ENCODE measurements at places on chromosomes 5 and 9. TPM values are rescaled to one million over a fixed set of nuclear protein-coding genes. Genes with fewer than 3 reads are reported as not detected.

The FOXI1 gene
- total RNA-seq, result 0.44 TPM

The ARL14EPL gene
- total RNA-seq, result not detected

The DCAF10 gene
- 18.5 TPM for total RNA-seq

The AP3S1 gene
- total RNA-seq, result 88.8 TPM

The SPAG8 gene
- total RNA-seq, result 0.90 TPM

The IFNA2 gene
- total RNA-seq, result not detected

DNA sequence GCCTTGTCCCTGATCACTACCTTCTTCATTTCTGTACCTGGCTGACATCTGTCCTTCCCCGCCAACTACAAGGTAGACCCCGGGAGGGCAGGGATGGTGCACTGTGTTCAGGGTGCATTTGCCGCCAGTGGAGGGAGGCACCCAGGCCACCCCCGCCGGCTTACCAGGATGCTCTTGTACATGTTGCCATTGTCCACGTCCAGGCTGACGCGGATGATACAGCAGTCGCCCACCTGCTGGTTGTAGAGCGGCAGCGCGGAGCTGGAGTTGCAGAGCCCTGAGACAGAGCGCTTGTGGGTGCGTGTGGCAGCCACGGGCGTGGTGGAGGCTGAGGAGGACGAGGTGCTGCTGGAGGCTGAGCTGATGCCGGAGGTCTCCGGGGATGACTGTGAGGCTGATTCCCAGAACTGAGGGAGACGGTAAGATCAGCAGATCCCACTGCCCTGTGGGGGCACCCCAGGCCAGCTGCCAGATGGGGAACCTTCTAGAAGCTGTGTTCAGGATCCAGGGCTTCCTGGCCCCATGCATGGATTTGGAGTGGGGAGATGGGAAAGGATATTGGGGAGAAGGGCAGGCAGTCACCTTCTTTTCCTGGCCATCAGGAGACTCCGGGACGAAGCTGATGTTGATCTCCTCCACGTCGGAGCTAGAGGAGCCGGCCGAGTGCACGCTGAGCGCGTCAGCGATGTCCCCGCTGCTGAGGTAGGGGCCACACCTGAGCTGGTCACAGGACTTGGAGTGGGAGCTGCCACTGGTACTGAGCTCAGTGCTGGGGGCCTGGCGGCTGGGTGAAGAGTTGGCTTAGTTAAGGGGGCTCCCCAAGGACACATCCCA, 19.5 kb downstream of the RALGDS start:
- DNase-seq, result no peak

DNA sequence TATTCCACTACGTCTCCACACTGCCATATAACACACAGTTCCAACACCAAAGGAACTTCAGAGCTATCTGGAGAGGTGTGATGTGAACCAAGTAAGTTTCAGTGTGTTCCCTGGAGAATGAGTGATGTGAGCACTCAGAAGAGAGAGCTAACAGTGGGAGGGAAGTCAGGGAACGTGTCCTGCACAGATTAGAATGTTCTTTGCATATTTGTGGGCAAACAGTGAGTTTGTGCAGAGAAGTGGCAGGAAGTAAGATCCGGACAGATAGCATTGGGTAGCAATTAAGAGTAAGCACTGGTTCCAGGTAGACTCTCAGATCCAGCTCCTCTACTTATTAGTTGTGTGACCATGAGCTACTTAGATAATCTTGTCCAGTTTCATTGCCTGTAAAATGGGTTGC, 206.4 kb downstream of the PDZD2 start:
- DNase-seq, result no peak

DNA sequence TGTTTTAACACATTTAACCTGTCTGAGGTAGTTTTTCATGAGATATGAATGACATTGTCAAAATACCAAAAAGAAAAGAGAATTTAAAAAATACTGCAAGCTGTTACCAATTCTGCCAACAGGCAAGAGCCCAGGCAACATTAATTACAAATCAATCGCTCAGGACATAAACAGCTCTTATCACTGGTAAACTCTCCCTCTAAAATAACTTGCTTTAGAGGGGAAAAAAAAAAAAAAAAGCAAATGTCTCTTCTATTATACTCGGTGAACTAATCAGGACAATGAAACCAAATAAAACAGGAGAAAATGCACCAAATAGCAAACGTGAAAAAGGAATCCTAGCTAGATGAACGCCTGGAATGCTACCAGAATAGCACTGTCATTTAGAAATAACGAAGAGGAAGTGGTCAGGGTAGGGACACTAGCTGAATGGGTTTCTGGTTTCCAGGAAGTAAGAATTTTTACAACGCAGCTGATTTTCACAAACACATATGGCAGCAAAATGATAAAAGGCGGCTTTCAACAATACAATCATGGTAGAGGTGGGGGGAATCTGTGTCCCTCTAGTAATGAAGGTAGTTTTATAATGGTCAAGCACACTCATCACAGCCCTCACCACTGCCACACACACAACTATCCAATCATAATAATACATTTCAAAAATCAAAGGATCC, 94.9 kb downstream of the DENND1A start:
- DNase-seq, result no peak

DNA sequence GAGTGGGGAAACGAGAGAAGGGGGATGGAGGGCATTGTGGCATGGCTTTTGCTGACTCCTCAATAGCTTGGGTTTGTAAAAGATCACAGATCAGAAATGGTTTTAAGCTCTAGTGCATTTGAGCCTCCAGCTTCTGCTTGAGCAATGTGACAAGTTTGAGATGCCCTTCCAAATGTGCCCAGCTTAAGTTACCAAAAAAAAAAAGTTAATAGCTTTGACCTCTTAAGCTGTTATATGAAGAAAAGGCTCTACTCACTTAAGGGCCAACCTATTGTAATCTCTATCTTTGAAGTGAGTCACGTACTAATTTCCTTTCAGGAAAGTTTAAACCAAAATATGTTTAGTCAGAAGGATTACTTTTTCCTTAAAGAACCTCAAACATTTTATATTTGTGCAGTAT, 428.8 kb upstream of the ACTBL2 start:
- no peak for DNase-seq

DNA sequence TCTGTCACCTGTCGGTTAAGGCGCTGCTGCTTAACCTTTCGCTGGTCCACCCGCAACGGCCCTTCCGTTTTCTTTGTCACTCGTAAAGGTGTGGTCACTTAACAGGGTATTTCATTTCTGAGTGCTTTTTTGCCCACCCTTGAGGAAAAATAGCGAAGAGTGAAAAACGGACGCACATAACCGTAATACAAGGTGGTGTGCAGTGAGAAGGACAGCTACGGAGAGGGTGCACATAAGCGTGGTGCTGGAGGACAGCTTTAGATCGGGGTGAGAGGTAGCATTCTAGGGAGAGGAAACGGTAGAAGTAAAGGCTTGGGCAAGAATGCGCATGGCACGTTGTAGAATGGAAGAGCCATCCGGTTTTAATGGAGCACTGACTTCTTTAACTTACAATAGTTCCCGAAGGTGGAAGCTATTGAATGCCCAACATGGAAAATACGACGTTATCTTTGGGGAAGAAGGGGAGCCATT, 761 bp downstream of the CCT5 start:
- DNase-seq, result no peak

- no peak for DNase-seq
These were observed 453.3 kb downstream of the KDM4C start for GRCh38 chr9:7210854-7211637.

DNA sequence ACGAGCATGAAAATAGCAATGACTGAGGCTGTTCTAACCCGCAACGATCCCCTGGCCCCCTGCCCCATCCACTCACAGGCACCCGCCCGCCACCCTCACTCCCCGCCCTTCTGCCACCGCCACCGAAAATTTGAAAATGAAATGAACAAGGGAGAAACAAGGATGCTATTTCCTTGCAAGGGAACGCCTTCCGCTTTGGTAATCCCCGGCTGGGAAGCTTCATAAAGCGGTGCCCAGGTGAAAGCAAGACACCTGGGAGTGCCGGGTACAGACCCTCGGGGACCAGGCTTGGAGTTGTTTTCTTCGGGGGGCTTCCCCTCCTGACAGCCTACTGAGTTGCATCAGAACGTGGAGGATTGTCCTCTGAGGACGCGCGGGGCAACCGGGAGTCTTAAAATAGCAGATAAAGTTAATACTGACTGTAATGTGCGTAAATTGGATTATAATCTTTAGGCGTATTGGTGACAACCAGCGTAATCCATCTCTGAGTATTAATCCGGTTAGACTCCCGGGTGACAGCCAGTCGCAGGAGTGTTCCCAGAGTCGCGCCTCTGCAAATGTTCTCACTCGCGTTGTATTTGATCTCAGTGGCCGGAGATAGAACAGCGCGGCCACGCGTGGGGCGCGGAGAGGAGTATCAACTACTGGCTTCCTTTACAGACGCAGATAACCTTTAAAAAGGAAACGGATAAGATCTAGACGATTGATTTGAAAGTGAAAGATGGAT, 885 bp upstream of the MLLT3 start:
- no peak for DNase-seq

DNA sequence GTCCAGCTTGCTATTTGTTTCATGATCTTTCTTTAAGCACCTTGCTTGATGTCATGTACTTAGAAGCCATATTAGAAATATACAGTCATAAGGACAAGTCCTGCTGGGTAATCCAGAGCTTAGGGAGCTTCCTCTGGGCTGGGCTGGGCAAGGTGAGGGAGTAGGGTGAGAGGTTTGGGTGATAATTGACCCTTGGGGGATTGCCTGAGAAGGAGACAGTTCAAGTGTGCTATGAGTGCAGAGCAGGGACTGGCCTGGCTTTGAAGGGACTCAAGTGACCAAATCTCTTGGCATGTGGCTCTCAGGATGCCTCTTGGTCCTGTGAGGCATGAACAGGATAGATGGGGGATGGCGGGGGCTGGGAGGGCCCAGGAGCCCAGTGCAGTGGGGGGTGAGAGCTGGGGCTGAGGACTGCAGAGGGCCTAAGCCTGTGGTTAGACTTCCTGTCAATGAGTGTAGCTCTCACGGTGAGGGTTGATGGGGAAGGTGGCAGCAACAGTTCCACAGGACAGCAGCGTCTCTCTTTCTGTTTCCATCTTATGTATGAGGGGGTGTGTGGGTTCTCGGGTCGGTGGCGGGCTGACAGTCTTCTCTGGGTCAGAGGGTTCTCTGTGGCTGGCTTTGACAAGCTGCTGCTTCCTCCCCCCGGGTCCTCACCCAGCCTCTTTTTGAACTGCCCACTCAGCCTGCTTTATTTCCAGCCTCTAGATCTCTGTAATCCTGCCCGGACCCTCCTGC, 53.5 kb downstream of the RGS3 start:
- no peak for DNase-seq

Data from Panc1 (cell line).